Kidney (tissue), 22 donors: ENCODE measurements at places on chromosomes 3 and 15.
A peak's percentile ranks its signal among the peaks of the same experiment; 100 is the strongest.

DNA sequence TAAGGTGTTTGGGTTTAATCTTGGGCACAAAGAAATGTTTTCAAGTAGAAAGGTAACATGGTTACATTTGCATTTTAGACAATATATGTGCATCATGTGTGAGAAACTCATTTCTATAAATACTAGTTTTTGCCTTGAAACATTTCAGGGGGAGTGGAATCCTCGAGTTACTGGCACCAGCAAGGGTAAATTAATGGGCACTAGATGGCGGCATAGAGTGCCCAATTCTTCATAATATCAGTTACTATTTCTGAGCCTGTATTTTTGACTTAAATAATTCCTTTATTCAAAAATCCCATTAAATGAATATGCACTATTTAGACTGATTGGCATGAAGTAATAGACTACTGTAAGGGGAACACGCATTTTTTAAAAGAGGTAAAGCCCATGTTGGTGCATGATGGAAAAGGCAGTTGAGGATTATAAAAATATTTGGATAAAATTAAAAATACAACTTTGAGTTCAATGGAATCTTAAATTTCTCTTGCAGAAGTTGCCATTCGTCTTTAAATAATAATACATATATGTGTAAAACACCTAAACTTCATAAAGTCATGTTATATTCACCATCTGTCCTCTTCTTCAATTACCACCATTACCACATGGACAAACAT is 106.3 kb downstream of the ZBTB20 start:
- peak; percentile 39 for DNase-seq

DNA sequence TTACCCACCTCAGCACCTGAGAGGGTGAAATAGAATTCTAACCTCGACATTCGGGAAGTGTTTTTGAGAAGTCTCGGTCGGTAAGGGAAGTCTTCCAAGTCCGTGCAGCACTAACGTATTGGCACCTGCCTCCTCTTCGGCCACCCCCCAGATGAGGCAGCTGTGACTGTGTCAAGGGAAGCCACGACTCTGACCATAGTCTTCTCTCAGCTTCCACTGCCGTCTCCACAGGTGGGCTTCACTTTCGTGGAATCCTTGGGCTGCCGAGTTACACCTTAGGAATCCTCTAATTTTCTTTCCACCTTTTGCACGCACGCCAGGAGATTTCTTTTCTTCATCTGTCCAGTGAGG is 775 bp downstream of the CCNDBP1 start:
- DNase-seq: no peak

DNA sequence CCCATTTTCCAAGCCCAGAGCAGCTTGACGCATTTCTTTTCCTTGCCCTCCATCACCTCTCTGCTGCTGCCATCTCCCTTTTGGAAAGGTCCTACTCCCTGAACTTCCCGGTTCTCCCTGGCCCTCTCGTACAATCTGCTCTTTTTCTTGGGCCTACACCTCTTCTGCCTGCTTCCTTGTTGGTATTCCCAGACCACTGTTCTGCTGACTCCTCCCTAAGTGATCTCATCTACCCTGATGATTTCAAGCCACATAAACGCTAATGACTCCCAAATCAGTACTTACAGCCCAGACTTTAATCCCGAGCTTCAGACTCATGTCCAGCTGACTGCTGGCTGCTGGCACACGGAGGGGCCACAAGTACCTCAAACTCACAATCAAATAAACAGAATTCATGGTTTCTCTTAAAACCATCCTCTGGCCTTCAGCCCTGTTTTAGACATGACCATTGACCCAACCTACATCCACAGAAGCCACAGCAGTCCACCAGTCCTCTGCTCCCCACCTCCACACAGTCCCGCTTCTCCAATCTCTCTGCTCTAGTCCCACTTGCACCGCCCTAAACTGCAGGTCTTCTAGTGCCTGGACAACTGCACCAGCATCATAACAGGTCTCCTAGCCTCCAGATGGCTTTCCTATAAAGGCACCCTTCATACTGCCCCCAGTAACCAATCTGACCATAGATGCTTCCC is 57.6 kb downstream of the AAGAB start:
- DNase-seq: no peak

- no peak for DNase-seq
These were observed 19.6 kb downstream of the CSRNP1 start for GRCh38 chr3:39133822-39134221.

DNA sequence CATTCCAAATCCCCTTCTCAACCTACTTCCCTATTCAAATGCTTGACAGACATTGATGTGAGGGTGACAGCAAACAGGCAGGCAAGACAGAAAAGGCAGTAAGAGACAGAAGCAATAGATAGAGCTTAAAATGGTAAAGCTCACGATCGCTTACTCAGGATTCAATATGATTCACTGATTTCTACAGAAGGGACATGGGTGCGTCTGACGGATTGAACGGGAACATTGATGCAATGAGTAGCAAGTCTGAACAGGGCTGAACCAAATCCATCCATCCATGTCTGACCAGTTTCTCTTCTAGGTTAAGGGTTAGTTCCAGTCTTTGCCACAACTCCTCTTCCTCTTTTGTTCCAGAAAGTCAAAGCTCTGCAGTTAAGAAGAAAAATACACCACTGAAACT is 35.1 kb downstream of the P2RY1 start:
- no peak for DNase-seq

DNA sequence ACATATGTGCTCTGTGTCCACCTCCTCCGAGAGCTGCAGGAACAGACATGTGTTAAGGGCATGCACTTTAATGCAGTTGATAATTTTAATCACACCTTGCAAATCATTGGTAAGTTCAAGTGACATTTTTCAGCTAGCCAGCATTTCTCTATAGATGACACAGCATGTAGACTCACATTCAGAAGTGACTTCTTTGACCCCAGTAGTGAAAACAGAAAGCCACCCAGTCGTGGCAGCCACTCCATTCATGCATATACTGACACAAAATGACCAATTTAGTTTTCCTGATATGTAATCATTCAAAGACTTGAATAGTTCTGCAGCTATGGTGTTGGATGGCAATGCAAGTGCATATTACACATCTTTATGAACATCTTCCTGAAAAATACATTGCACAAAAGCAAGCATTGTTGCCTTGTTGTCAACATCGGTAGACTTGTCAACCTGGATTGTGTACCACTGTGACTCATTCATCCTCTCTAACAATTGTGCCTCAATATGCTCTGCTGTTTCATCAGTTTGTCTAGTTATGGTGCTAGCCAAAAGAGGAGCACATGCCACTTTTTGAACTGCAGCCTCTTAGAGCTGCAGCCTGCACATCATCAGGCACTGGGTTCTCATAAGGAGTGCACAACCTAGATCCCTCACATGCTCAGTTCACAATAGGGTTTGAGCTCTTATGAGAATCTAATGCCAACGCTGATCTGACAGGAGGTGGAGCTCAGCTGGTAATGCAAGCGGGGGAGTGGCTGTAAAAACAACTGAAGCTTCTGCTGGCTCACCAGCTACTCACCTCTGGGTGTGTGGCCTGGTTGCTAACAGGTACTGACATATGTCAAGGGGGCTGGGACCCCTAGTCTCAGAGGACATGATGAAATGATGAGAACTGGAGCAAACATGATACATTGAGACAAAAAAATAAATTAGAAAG is 622.0 kb downstream of the PYDC2 start:
- peak; percentile 37 for DNase-seq

DNA sequence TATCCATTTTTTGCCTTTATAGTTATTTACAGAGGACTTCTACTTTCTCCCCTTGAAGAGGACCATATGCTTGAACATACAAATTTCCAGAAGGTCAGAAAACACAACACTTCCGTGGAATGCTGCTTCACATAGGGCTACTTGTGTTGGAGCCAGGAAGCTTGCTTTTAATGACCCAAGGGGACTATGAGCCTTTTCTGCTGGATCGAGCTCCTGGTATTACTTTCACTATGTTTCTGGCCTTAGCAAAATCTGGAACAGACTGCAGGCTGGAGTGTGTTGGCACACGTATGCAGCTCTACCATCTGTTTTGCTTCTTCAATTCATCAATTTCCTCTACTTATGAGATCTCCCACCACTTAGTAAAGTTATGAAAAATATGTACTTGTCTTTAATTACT is 69.3 kb upstream of the CBLB start:
- DNase-seq: no peak

DNA sequence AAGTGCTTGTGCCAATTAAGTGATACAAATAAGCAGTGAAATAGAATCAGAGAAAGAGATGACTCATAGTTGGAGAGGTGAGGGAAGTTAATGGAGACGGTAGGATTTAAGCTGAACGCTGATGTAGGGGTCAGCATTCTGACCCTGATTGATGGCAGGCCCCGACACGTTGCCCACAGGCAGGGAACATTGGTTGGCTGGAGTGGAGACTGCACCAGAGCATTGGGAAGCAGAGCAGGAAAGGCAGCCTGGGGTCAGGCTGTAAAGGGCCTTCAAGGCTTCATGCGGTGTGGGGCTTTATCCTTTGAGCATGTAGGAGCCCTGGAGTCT is 68.6 kb downstream of the DCUN1D1 start:
- no peak for DNase-seq

- no peak for DNase-seq
These were observed 286.0 kb upstream of the SUCLG2 start for GRCh38 chr3:67940210-67940952.

DNA sequence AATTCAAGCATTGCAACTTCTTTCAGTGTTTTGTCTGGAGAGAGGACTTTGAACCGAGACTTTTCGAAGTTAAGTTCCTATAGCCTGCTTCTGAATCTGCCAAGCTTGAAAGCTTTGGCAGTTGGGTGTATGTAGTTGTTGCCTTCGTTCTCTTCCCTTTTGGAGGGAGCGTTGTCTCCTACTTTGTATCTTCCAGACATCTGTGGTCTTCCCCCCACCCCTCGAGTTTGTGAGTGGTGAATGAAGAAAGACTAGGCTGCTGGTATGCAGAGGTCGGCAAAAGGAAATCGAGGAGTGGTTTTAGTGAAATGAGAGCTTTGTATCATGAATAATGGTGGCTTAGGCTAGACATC is 1.3 kb downstream of the CTNNB1 start:
- DNase-seq: peak; percentile 77

- no peak for DNase-seq
These were observed 617.7 kb upstream of the NR2F2 start for GRCh38 chr15:95712785-95713184.

DNA sequence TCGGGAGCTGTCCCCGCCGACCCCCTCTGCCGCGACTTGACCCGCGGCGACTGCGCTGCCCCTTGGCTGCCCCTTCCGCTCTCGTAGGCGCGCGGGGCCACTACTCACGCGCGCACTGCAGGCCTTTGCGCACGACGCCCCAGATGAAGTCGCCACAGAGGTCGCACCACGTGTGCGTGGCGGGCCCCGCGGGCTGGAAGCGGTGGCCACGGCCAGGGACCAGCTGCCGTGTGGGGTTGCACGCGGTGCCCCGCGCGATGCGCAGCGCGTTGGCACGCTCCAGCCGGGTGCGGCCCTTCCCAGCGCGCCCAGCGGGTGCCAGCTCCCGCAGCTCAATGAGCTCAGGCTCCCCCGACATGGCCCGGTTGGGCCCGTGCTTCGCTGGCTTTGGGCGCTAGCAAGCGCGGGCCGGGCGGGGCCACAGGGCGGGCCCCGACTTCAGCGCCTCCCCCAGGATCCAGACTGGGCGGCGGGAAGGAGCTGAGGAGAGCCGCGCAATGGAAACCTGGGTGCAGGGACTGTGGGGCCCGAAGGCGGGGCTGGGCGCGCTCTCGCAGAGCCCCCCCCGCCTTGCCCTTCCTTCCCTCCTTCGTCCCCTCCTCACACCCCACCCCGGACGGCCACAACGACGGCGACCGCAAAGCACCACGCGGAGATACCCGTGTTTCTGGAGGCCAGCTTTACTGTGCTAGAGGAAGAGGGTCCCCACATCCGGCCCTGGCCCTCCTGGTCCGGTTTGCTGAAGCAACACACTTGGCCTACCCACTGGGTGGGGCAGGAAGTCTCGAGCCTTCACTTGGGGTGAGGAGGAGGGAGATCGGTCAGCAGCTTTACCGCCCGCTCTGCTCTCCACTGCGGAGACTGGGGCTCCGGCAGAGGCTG is at the start of gene RASSF1:
Gene RASSF1 (minus strand): TSS at position 389 of the 882 bp plus-strand sequence. CDS start 31 bp downstream, at position 358.
- peak; percentile 64 for DNase-seq

- DNase-seq: no peak
These were observed 16.7 kb downstream of the SMAD3 start for GRCh38 chr15:67082007-67082536.

- DNase-seq: peak; percentile 34
These were observed 48.2 kb upstream of the FMN1 start for GRCh38 chr15:33242669-33243191.

DNA sequence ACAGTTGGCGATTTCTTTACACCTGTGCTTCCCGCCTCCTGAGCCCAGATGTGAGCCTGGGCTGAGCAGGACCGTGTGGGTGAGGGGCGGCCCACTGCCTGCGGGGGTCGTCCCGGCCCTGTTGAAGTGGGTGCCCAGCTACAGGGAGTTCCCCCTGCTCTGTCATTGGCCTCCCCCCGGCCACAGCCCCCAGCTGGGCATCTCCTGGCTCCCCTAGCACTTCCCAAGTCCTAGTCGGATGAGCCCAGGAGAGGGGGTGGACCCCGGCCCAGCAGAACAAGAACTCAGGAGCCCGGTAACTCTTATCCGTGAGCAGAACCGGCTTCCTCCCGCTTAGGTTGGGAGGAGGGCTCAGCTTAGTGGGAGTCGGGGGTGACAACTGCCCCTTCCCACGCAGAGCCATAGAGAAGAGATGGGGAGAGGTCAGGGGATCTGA is 757 bp downstream of the PAQR5 start:
- DNase-seq: no peak

GRCh38 chr3:37255990-37256308 is 81.6 kb upstream of the LRRFIP2 start:
- no peak for DNase-seq

DNA sequence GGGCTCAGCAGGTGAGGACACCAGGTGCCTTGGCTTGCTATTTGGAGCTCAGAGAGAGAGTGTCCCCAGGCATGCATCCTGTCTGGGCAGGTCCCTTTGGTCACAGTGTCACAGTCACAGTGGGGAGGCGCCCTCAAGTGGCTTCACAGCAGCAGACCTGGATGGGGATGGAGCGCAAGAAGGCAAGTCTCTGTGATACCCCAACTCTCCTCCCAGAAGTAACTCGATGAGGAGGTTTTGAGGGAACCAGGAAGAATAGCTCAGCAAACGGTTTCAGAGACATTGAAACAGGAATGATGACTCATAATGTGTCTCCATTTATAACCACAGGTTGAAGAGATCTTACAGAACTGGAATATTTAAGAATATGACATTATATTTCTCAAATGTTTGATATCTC is 66.5 kb upstream of the SH3GL3 start:
- DNase-seq: peak; percentile 68

DNA sequence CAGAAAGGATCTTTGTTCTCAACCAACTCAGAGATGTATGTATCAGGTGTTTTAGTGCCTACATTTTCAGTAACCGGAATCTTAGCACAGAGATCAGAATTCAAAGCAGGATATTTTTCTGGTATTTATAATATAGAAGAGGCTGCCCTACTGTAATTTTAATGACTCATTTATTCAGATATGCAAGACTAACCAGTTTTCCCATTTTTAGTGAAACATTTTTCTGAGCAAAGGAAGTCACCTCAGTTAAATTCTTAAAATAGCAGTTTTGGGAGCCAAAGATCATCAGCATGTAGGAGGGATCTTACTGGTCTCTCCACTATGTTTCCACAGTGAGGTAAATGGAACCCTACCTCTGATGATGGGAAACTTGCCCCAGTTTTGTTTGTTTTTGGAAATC is 42.0 kb downstream of the SRP14 start:
- DNase-seq: no peak

- no peak for DNase-seq
These were observed 27.6 kb downstream of the SORD start for GRCh38 chr15:45050587-45050986.

- no peak for DNase-seq
These were observed 31.6 kb upstream of the PDZRN3 start for GRCh38 chr3:73656241-73656890.
